Urothelium cell line (cell line): ENCODE measurements at places on chromosomes 2 and 18.
A peak's percentile ranks its signal among the peaks of the same experiment; 100 is the strongest.

- DNase-seq, result no peak
These were observed 66.2 kb downstream of the RTP5 start for GRCh38 chr2:241935774-241936173.

DNA sequence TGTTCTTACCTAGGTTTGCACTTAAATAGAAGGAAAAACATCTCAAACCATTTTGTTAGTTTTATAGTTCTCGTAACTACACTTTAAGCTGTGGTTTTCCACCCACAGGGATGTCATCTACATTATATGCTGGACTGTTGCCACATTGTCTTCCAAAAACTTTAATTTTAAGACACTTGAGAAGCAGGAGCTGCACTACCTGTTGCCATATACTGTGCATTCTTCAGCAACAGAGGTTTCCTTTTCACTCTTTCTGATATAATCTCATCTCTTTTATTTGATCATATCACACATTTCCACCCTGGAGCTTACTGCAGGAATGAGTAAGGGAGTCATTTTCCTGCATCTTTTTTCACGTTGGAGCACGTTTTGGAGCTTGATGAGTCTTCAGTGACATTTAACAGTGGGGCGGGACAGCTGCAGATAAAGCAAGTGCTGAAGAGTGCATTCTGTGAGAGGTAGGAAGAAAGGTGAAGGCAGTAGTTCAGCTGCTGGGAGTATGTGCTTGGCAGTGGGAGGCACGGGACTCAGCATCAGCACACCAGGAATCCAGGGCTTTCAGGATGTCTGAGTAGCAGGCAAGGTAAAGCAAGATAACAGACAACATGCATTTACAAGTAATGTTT, 3.8 kb downstream of the LIMS1 start:
- DNase-seq, result no peak

GRCh38 chr2:144596073-144596871, 76.4 kb upstream of the ZEB2 start:
- DNase-seq, result peak; percentile 51

DNA sequence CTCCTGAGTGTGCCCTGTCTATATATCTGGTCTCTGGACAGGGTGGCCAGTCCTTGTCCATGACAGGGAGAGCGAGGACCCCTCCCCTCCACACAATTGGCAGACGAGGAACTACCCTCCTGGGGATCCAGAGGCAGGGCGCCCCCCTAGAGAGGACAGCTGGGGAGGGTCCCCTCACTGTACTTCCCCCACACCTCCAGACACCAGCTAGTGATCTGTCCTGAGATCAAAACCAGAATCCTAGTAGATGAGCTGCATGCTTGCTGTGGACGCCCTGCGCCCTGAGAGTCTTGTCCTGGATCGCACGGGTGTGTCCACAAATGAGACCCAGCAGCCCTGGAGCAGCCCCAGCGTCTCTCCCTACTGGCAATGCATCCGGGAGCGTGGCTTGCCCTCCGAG, 83.4 kb upstream of the PXDN start:
- DNase-seq, result no peak

GRCh38 chr18:23270986-23271680, 135.8 kb downstream of the CABLES1 start:
- no peak for DNase-seq

- DNase-seq, result no peak
These were observed 29.1 kb upstream of the SLC38A11 start for GRCh38 chr2:164984428-164984827.

DNA sequence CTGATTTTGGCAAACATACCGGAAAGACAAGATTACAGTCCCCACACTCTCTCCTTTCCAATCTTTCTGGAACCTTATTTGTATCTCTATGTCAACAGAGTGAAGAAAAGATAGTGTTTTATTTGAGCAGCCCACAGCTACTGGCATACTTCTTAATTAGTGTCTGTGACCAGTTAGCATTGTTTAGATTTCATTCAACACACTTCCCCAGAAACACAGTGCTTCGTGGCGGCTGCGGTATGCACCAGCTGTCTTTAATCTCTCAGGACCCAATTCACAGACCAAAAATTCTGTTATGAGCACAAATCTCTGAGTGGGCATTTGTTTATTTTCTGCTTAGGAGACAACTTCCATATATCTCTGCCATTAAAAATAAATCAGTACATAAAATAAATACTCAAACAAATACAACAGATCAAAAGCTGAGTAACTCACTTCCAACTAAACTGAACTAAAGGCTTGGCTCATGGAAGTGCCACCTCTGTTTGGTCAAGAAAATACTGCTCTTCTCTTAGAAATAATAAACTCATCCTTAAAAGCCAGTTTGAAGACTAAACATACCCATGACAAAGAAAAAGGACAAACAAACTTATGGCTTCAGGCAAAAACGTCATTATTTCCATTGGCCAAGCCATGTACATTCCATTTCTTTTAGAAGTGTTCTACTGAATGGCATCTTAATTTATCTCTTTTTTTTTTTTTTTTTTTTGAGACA, 392.4 kb downstream of the TXNL1 start:
- DNase-seq, result no peak

- DNase-seq, result no peak
These were observed 29.4 kb upstream of the NOTO start for GRCh38 chr2:73172963-73173362.

- DNase-seq, result no peak
These were observed 7.2 kb upstream of the ANKRD29 start for GRCh38 chr18:23669804-23670405.

DNA sequence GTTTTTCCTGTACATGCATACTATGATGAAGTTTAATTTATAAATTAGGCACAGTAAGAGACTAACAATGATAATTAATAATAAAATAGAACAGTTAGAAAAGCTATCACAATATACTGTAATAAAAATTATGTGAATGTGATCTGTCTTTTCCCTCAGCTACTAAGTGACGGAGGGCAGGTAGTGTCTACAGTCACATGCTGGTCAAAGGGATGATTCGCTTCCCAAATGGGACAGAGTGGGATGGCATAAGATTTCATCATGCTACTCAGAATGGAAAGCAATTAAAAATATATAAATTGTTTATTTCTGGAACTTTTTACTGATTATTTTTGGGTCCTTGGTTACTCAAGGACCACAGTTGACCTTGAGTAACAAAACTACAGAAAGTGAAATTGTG, 71.5 kb downstream of the DAW1 start:
- no peak for DNase-seq

DNA sequence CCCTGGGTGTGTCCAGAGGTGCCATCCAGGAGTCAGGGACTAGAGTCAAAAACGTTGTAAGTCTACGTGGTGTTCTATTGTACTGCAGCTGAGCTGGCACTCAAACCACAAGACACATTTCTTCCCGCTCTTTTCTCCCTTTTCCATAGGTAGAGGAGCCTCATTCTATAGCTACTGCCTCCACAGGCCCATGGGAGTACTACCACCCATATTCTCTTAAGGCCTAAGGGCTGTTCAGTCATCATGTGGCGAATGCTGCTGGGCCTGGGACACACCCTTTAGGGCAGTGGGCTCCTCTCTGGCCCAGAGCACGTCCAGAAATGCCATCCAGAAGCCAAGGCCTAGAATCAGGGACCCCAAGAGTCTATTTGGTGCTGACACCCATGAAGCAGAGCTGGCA, 1271.7 kb downstream of the CNTNAP5 start:
- DNase-seq, result no peak

- DNase-seq, result no peak
These were observed 22.8 kb downstream of the TTLL4 start for GRCh38 chr2:218733171-218734021.

- no peak for DNase-seq
These were observed 275.3 kb upstream of the RAB12 start for GRCh38 chr18:8333961-8334360.

- no peak for DNase-seq
These were observed 1374.9 kb upstream of the CELF4 start for GRCh38 chr18:38940475-38940862.

DNA sequence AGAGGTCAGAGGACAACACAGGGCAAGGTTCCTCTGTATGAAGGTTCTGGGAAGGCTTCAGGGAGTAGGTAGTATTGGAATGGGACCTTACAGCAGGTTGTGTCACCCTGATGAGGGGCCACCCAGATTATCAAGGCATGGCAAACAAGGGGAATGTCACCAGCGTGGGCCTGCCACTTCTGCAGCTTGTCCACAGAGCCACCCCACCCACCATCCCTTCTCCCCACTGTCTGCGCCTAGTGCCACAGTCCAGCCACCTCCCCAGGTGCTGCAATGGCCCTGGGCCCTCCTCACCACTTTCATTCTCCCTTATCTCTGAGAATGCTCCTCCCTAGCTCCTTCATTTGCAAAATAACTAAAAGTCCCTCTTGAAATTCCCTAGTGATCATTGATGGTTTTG, 170.3 kb downstream of the TTC32 start:
- no peak for DNase-seq

GRCh38 chr2:205769495-205769850, 87.2 kb downstream of the NRP2 start:
- peak; percentile 54 for DNase-seq

- DNase-seq, result peak; percentile 17
These were observed 977.3 kb upstream of the CDH2 start for GRCh38 chr18:29154196-29154757.

DNA sequence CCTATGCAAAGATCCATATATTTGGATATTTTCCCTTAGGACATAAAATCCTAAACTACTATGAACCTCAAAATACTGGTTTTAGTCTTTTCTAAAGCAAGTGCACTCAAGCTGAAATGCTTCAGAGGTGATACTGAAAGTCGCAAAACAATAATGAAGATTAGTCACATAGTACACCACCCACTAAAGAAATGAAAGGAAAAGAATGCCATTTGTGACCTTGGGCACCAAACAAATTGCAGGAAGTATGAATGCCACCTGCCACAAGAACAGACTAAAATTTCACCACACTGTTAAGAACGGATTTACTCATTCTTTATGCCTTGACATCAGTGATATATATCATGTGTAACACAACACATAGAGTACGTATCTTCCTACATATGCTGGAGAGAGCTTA, 161.5 kb downstream of the ZNF521 start:
- DNase-seq, result no peak

DNA sequence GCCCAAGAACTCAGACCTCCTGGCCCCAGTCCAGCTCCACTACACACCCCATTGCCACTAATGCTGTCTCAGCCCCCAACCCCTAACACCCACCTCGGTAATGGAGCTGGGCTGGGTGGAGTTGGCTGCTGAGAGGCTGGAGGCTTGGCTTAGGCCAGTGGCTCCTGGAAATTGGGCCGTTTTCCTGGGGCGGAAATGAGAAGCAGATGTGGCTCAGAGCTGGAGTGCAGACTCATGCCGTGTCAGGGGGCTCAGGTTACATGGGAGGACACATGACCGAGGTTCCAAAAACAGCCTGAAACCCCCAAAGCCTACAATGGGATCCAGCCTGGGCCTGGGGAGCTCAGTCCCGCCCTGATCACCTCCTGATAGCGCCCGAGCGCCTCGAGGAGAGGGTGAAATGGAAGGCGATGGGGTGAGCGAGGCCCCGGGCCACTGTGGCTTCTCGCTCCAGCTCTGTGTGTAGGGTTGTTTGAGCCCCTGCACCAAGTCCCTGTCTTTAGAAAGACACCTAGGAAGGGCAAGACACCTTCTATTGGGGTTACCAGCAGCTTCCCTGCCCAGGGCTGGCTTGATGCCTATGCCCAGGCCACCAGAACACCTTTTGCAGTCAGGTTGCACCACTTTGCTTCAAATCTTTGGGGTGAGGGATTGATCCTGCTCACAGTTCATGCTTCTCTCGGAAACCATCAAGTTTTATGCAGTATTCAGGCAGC, 175.7 kb upstream of the HAAO start:
- no peak for DNase-seq

- no peak for DNase-seq
These were observed 207.2 kb downstream of the KLHL29 start for GRCh38 chr2:23592061-23592685.

GRCh38 chr2:209584915-209585314, 161.1 kb downstream of the MAP2 start:
- DNase-seq, result no peak

- peak; percentile 52 for DNase-seq
These were observed 46.1 kb downstream of the CDCA7 start for GRCh38 chr2:173400760-173401159.

- no peak for DNase-seq
These were observed 62.0 kb upstream of the SGPP2 start for GRCh38 chr2:222362336-222362735.

DNA sequence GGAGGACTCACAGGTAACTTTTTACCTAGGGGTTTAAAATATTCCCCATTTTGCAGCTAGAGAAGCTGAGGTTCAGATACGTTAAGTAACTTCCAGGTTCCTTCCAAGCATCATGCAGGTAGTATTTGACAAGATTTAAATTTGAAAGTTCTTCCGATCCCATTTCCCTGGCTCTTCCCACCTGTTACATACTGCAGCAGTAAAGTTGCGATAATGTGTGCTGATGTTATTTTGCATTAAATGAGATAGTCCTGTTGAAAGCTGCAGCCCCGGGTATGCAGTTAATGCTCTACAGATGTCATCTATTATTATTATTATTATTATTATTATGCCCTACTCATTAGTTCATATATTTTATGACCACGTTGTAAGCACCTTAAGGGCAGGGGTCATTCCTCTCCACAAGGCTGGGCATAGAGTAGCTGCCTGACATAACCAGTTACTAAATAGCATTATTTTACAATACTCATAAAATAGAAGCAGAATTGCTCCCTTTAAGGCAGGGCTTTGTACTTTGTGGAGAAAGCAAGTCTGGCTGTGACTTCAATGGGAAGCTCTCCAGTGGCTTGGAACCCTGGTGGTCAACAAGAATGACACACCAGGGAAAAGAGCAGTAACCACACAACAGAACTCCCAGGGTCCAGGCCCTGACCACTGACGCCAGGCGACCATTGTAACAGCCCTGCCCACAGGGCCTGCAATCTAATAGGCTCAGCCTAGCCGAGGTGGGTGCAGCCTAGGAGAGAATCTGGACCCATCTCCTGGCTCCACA, 112.0 kb upstream of the STPG4 start:
- DNase-seq, result no peak

GRCh38 chr2:219633276-219634065, 6.0 kb downstream of the SLC4A3 start:
- no peak for DNase-seq

GRCh38 chr2:147500819-147501395, 343.9 kb upstream of the ACVR2A start:
- DNase-seq, result no peak

GRCh38 chr2:165627470-165627869, 158.0 kb downstream of the CSRNP3 start:
- DNase-seq, result peak; percentile 24

DNA sequence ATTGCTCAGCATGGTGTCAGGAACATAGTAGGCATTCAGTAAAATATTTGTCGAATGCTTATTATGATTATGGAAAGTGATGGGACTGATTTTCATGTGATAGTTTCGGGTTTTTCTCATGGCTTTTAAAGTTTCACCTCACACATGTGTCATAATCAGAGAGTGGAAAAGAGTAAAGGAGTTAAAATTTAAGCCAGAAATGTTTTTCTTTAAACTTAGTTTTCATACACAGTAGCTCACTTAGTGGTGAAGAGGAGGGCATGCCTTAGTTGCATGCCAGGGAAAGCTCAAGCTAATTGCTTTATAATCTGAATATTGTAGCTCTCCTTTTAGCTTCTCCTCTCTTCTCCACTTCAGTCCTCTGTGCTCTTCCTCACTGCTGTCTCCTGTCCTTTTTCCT, 38.0 kb downstream of the EHBP1 start:
- no peak for DNase-seq

GRCh38 chr2:66478731-66479316, 43.9 kb downstream of the MEIS1 start:
- DNase-seq, result no peak
